CD4-positive, alpha-beta T cell treated with Interleukin-4 for 1 hour (primary cell): ENCODE measurements at places on chromosomes 16 and 17.

GRCh38 chr17:47225911-47226688, 17.0 kb downstream of the MYL4 start:
- DNase-seq, result no peak

GRCh38 chr17:79057737-79058385, 16.8 kb upstream of the ENGASE start:
- no peak for DNase-seq

DNA sequence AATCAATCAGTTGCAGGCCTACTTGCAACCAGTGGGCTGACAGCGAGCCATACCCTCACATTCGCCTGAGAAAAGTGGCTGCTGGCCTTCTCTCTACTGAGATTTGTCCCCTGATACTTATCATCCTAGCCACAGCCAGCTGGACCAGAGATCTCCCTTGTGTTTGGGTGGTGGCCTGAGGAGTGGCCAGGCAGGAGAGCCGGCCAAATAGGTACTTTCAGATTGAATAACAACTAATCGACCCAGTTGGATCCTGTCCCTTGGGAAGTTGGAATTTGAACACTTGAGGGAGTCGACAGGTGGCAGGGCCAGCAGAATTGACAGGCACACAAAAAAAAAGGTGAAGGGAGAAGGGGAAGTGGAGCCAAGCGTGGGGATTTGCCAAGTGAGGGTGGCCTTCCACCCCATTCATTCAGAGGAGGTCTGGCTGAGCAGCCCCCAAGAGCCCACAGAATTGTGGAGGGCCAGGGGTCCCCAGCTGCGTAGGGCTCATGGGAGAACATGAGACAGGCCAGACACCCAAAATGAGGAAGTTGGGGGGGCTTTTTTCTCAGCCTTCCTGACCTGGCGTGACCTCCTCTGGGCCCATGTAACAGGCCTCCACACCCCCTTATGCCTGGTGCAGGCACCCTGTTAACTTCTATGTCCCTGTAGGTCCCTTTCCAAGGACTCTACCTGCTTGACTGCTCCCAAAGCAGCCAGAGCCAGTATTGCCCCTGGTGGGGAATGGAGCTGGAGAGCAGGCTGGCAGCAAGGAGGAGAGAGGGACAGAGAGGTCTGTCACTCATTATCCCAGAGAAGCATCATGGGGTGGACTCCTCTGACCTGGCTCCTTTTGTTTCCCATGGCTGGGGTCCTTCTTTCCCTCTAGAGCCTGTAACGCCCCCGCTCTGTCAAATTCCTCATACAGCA, 2.9 kb upstream of the RANGRF start:
- no peak for DNase-seq

DNA sequence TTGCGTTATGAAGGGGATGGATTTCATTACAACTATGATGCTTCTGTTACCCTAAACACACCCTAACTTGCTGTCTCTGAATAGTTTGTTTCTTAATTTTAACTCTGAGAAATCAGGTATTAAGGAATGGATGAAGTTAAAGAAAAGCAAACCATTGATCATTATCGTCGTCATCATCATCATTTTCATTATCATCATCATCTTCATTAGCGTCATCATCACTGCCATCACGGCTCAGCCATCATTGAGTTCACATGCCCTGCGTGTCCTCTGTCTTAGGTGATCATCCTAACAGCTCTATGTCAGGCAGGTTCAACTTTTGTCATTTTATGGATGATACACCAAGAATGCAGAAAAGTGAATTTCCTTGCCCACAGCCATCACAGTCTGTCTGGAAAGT, 477.5 kb upstream of the EEF2KMT start:
- no peak for DNase-seq

DNA sequence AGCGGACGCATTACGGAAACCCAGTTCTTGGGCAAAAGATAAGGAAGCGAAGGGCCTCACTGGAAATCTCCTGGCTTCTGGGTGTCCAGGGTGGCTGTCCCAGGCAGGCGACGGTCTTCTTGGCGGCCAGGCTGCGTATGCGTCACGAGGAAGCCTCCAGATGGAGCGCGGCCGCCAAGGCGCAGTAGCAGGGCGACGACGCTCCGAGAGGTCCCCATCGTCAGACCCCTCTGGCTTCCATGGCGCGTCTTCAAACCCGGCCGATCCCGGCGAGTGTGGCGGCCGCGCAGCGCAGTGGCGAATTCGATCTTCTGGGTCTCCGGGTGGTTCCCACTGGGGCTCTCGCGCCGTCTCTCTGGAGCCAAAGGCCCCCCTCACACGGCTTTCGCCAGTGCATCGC, 13.8 kb upstream of the ANKRD40CL start:
- no peak for DNase-seq

GRCh38 chr17:43917348-43918025, 10.2 kb upstream of the MPP2 start:
- peak; percentile 49 for DNase-seq
